Activated naive CD8-positive, alpha-beta T cell treated with anti-CD3 and anti-CD28 coated beads, Interleukin-2, amount 10 ng/mL, durations not matched to agents 7 days and 5 days (primary cell): ENCODE measurements at places on chromosomes 4 and X. TPM values are rescaled to one million over a fixed set of nuclear protein-coding genes. Genes with fewer than 3 reads are reported as not detected.

DNA sequence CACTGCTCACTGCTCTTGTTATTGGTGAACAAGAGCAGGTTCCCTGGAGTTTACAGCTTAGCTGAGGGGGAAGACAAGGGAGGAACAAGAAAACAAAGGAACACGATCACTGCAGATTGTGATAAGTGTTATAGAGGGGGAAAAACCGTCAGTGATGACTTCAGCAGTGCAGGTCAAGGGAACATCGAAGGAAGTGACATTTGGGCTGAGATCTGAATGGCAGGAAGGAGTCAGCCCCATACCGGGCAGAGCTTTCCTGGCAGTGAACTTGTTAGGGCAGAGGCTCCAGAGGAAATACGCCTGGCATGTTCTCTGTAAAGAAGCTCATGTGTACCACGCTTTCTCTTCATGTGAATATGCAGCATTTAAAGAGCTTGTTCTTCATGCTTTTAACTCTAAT lies 78.1 kb downstream of the LDB2 start:
- H3K27me3 ChIP-seq = peaks cover 6% of the 10 kb centered on the region
- no peak overlapping the region for H3K27ac ChIP-seq
- H3K4me3 ChIP-seq = no peak overlapping the region

CXCL1 gene
- not detected for total RNA-seq

GRCh38 chrX:71128166-71128833 lies 9.9 kb downstream of the MED12 start:
- no peaks in the 10 kb centered on the region for H3K27me3 ChIP-seq
- H3K27ac ChIP-seq = peak overlapping the region; percentile 84
- H3K4me3 ChIP-seq = no peak overlapping the region
- peaks cover 10% of the 10 kb centered on the region for H3K4me1 ChIP-seq

DNA sequence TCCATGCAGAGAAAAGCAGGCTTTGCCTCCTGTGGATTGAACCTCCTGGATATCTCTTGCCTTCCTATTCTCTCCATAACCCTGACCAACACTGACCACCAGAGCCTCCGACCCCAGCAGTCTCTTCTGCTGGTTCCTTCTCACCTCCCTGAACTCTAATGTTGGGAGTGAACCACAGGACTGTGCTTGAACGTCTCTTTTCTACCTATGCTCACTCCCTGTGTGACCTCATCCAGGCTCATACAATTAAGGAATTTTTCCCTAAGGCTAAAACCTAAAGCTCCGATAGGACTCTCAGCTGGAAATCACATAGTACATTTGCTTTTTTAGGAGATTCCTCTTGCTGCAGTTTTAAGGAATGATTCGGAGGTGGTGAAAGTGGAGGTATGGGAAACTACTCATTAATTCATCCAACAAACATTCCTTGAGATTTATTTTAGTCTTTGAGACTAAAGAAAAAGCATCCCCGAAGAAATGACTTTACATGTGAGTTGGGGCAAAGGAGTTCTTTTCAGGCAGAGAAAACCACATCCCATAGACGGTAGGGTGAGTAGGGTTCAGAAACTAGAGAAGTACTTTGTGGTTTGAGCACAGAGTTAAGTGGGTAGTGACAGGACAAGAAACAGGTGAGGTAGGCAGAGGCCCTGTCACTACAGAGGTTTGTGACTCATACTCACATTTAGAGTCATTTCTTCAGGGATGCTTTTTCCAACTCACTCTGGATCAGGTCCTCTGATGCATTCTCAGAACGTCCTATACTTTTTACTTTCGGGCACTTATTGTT lies 30.8 kb downstream of the NDNF start:
- H3K36me3 ChIP-seq = no peaks in the 10 kb centered on the region
- H3K27me3 ChIP-seq = peaks cover 6% of the 10 kb centered on the region
- H3K4me1 ChIP-seq = peaks cover 16% of the 10 kb centered on the region

- peaks cover 7% of the 10 kb centered on the region for H3K4me1 ChIP-seq
- H3K27ac ChIP-seq = no peak overlapping the region
- no peak for DNase-seq
Measured at GRCh38 chr4:112190684-112191083, 40.9 kb upstream of the AP1AR start.

GRCh38 chrX:26925088-26925487 lies 538.1 kb downstream of the PPP4R3C start:
- no peak overlapping the region for H3K27ac ChIP-seq

- no peaks in the 10 kb centered on the region for H3K4me1 ChIP-seq
- H3K27me3 ChIP-seq = no peaks in the 10 kb centered on the region
- H3K4me3 ChIP-seq = no peak overlapping the region
- no peaks in the 10 kb centered on the region for H3K36me3 ChIP-seq
Measured at GRCh38 chrX:82230013-82230412, 1028.1 kb downstream of the SH3BGRL start.

GRCh38 chrX:18654875-18655836 lies 16.8 kb downstream of the RS1 start:
- no peaks in the 10 kb centered on the region for H3K27me3 ChIP-seq
- no peak for DNase-seq
- H3K27ac ChIP-seq = no peak overlapping the region
- no peaks in the 10 kb centered on the region for H3K36me3 ChIP-seq
- no peaks in the 10 kb centered on the region for H3K4me1 ChIP-seq
- no peak overlapping the region for H3K4me3 ChIP-seq

- no peaks in the 10 kb centered on the region for H3K4me1 ChIP-seq
- peaks cover 3% of the 10 kb centered on the region for H3K27me3 ChIP-seq
- no peak for DNase-seq
Measured at GRCh38 chr4:83731609-83732008, 195.7 kb downstream of the GPAT3 start.

CXCL5 gene
- total RNA-seq = not detected

DNA sequence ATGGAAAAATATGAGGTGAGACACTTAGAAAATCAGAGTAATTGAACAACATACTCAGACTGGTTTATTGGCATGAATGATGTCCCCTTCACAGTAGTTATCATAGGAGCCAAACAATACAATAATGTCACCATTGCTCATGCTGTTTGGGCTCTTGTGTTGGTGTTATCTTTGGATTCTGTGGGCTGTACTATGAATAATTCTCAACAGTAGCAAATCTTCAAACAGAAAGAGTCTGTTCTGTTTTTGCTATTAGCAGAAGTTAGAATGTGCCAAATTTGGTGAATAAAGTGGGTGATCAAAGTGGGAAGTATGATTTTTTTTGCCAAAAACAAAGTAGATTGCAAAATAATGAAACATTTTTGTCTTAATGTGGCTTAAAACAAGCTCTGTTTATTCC lies 58.3 kb downstream of the GRID2 start:
- no peak overlapping the region for H3K27ac ChIP-seq
- no peak overlapping the region for H3K4me3 ChIP-seq
- no peaks in the 10 kb centered on the region for H3K27me3 ChIP-seq
- no peaks in the 10 kb centered on the region for H3K36me3 ChIP-seq

- H3K4me1 ChIP-seq = no peaks in the 10 kb centered on the region
- H3K4me3 ChIP-seq = no peak overlapping the region
- H3K36me3 ChIP-seq = no peaks in the 10 kb centered on the region
- no peak overlapping the region for H3K27ac ChIP-seq
- no peak for DNase-seq
Measured at GRCh38 chrX:42678133-42678532, 99.8 kb downstream of the PPP1R2C start.

DNA sequence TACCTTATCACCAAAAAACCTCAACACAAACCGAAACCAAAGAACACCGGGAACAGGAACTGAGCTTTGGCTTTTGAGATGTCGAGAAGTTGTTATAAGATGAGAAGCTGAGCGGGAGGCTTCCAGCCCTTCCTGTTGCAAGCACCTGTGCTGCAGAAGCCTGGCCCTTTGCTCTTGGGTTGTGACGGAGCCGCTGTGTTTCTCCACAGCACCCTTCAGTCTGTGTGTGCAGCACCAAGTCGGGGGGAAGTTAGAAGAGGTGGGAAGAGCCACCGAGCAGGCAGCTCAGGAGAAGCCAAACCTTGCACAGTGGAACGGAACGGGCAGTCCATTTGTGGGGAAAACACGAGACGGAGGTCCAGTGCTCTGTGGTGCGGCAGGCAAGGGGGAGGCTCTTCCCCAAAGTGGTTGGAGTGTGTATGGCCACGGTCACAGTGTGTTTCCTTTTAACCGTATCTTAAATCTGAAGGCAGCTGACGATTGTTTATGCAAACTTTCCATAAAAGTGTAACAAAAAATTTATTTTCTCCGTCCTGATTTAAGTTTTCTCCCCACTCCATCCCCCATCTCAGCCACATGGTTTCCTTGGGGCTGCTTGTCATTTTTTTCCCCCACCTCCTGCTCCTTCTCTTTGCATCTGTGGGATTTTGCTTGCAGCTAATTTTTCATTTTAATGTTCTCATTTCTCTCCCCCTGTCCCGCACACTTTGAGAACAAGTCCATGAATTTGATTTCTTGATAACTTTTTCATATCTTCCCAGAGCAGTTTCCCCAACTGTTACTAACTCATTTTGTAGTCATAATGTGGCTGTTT lies 123.7 kb downstream of the STOX2 start:
- peak; percentile 41 for DNase-seq
- peaks cover 26% of the 10 kb centered on the region for H3K27me3 ChIP-seq
- peak overlapping the region; percentile 86 for H3K4me3 ChIP-seq
- H3K36me3 ChIP-seq = no peaks in the 10 kb centered on the region

DNA sequence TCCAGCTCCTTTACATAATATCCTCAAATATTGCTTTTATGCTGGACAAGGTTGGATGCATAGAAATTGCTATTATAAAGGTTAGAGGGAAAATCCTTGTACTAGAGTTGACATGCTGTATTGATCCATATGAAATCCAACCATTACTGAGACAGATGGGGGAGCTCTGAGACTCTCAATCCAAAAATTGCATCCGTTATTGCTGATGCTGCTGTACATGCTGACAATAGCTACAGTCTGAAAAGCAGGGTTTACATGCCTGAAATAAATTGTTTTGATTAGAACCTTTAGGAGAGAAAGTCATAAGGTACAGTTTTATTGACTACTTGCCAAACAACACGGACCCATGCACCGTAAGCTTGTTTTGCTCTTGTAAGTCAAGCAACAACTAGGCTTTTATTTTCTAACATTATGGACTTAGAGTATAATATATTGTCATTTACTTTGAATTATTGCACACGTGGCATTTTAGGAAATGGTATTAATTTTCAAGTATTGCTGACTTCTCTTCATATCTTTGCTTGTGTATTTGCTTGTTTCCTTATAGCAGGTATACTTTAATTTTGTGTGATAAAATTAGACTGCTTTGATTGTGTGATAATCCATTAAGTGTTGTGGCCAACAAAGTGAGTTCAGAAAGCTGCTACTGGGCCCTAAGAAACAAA lies 1365.2 kb downstream of the STIM2 start:
- H3K27me3 ChIP-seq = no peaks in the 10 kb centered on the region
- H3K4me3 ChIP-seq = no peak overlapping the region
- no peaks in the 10 kb centered on the region for H3K36me3 ChIP-seq
- H3K27ac ChIP-seq = no peak overlapping the region
- no peak for DNase-seq

DNA sequence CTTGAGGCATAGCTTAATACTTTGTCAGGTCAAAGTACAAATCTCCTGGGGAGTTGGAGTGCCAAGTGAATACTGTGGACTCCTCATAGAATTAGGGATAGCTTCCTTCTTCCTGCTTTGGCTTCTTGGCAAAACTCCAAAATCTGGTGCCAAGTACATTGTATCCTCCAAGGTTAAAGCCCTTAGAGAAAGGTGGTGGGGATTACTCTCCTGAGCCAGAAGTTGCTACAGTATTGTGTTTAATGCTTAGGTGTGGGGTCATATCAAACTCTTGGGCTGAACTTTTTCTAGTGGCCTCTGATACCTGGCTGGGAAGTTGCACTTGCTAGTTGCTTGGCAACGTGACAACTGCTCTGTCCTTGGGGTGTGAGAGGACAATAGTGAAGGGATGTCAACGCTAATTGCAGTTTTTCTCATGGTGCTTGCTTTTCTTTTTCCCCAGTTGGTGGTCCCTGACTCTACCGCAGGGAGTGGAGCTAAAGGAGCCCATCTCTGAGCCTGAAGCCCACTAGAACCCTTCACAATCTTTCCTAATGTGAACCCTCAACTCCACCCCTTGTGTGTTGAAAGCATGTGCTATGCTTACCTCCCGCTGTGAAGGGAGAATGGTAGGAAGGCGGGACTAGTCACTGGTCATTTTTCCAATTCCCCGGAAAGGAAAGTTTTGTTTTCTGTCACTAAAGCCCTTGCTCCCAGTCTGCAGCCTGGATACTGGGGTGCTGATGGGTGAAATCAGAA lies 35.5 kb downstream of the DLG3 start:
- peaks cover 4% of the 10 kb centered on the region for H3K36me3 ChIP-seq
- no peak for DNase-seq
- H3K4me1 ChIP-seq = peaks cover 2% of the 10 kb centered on the region

CYLC1 gene
- total RNA-seq = not detected

DNA sequence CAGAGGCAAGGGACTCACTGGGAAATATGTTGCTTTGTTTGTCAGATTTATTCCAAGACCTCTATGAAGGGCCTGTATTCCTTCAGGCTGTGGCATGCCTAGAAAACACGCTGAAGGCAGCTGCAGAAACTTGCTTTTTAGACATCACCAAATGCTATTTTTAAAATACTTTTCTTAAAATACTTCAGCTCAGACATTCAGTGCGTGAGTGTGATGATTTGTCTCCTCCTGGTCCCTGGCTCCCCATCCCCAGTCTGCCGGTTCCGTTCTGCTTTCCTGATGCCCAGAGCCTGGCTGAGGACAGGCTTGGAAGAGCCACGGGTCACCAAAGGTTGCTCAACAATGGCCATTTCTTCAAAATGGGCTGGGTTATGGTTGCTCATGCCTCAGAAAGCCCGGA lies 55.0 kb downstream of the PSAPL1 start:
- H3K36me3 ChIP-seq = no peaks in the 10 kb centered on the region
- H3K27ac ChIP-seq = no peak overlapping the region
- no peak overlapping the region for H3K4me3 ChIP-seq
- no peak for DNase-seq

CABS1 gene
- not detected for total RNA-seq

- H3K36me3 ChIP-seq = no peaks in the 10 kb centered on the region
- no peak overlapping the region for H3K27ac ChIP-seq
- no peak overlapping the region for H3K4me3 ChIP-seq
Measured at GRCh38 chr4:141158219-141158618, 24.9 kb upstream of the RNF150 start.

DNA sequence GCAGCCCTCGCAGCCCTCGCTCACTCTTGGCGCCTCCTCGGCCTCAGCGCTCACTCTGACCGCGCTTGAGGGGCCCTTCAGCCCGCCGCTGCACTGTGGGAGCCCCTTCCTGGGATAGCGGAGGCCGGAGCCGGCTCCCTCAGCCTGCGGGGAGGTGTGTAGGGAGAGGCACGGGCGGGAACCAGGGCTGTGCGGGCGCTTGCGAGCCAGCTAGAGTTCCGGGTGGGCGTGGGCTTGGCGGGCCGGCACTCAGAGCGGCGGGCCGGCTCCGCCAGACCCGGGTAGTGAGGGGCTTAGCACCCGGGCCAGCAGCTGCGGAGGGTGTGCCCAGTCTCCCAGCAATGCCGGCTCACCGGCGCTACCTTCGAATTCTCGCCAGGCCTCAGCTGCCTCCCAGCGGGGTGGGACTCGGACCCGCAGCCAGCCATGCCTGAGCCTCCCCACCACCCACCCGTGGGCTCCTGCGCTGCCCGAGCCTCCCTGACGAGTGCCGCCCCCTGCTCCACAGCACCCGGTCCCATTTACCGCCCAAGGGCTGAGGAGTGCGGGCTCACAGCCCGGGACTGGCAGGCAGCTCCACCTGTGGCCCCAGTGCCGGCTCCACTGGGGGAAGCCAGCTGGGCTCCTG lies 1.4 kb upstream of the AADAT start:
- peaks cover 34% of the 10 kb centered on the region for H3K27me3 ChIP-seq
- no peak overlapping the region for H3K27ac ChIP-seq
- no peaks in the 10 kb centered on the region for H3K36me3 ChIP-seq
- no peak overlapping the region for H3K4me3 ChIP-seq
